ENCODE measurements at places on chromosomes 7 and 10.

DNA sequence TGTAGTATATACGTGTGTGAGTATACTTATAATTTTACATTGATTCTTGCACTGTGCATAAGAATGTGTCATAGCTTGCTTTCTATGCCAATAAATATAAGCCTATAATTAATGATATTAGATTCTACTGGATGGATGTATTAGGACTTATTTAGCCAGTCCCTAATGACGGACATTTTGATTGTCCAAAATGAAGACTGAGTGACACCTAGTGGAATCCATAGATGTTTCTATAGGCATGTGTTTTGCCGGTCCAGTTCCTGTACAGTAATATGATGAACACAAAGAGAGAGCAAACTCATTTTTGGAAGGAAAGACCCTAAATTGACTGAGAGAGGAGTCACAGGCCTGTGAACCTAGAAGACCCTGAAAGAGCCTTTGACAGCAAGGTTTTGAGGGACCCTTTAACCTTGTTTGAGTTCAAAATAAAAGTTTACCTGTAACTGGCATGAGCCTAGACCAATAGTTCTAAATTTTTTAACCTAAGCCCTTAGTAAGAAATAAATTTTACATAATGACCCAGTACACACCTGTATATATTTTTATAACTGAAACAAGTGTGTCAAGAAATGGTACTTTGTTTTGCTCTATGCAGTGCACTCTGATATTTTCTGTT lies 42.4 kb upstream of the AGBL3 start:
- DNase-seq = no peak

GRCh38 chr10:126521399-126521798 lies 133.1 kb upstream of the ADAM12 start:
- no peak for DNase-seq

DNA sequence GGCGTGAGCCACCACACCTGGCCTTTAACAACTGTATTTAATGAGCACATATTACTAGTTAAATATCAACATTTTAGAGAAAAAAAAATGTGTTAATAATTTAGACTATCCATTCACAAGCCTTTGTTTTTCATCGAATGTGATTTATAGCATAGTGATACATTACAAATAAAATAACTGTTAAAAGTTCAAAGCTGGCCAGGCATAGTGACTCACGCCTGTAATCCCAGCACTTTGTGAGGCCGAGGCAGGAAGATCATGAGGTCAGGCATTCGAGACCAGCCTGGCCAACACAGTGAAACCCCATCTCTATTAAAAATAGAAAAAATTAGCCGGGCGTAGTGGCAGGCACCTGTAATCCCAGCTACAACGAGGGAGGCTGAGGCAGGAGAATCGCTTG lies 72.7 kb downstream of the HACD1 start:
- DNase-seq = no peak

GRCh38 chr7:157807510-157807909 lies 470.7 kb downstream of the DNAJB6 start:
- DNase-seq = no peak

GRCh38 chr10:69573056-69573806 lies at the start of gene NEUROG3:
Gene NEUROG3, minus strand, starts transcription at chr10:69573422. Its CDS starts 379 bp downstream, at chr10:69573043.
- DNase-seq = no peak

DNA sequence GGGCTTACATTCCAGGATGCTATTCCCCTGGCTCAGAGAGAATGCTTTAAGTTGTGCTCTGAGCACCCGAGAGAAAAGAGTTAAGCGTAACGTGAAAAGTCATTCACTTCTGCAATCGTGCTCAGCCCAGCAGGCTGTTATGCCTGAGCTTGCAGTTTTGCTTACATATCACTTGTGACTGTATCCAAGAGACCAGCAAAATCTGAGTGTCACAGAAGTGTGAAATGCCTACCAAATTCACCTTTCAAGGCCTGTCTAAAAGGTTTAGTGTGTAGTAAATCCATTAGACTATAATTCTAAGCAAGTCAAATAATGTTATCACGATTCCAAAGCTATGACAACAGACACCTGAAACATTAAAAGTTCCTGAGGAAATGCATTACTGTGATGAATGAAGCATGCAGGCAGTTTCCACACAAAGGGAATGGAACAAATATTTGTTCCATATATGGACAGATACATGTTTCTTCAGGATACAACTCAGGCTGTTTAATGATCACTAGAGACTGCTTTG lies 20.1 kb downstream of the ITGB1 start:
- no peak for DNase-seq

GRCh38 chr7:101378751-101379174 lies 16.1 kb downstream of the COL26A1 start:
- no peak for DNase-seq

DNA sequence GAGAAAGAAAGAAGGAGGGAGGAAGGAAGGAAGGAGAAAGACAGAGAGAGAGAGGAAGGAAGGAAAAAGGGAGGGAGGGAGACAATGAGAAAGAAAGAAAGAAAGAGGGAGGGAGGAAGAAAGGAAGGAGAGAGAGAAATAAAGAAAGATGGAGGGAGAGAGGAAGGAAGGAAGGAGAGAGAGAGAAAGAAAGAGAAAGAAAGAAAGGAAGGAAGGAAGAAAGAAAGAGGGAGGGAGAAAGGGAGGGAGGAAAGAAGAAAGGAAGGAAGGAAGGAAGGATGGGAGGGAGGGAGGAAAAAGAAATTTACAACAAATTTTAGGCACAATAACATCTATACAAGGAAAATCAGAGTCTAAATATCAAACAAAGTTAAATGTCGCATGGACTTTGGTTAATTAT lies 332.6 kb upstream of the KLF6 start:
- no peak for DNase-seq

GRCh38 chr10:49322371-49323170 lies 23.6 kb downstream of the C10orf71 start:
- no peak for DNase-seq

DNA sequence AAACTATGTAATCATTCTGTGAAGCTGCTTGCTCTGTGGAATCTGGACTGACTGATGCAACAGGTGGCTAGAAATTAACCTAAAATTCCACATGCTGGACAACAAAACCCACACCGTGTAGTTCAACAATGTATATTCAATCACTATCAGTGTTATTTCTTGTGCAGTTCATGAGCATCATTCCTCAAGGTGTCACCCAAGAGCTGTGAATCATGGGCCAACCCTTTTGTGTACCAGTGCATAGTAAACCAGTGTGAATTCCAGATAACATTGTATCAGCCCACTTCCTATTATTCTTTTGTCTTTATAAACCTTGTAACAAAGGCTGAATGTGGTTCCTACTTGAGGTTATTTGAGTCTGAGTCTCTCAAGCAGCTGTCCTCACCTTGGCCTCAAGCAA lies 905.2 kb upstream of the ZNF722 start:
- no peak for DNase-seq

DNA sequence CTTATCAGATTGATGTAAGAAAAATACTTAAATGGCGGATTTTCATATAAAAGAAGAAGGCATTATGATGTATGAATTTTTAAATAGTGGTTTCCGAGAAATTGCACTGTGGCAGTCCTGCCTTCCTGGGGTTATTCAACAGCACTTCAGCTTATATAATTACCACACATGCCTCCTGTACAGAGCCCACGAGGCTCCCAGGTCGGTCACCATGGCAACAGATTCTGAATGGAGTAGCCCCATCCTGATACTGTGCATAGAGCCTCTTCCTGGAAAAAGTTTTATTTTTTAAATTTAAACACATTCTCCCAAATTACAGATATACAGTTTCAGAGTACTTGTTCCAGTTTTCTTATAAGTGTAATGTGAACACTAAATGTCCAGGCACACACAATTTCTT lies 15.9 kb upstream of the ASB4 start:
- no peak for DNase-seq

GRCh38 chr7:135189961-135190360 lies 19.5 kb upstream of the CYREN start:
- DNase-seq = no peak

GRCh38 chr7:16063221-16063620 lies 358.1 kb downstream of the CRPPA start:
- no peak for DNase-seq

- DNase-seq = no peak
These were observed 19.4 kb downstream of the RNF32 start for GRCh38 chr7:156659961-156660360.

- DNase-seq = no peak
These were observed 6.7 kb downstream of the RNF216 start for GRCh38 chr7:5774790-5775189.
